Spleen (tissue), 13 donors: ENCODE measurements at places on chromosomes 6 and 20.
A peak's percentile ranks its signal among the peaks of the same experiment; 100 is the strongest.

DNA sequence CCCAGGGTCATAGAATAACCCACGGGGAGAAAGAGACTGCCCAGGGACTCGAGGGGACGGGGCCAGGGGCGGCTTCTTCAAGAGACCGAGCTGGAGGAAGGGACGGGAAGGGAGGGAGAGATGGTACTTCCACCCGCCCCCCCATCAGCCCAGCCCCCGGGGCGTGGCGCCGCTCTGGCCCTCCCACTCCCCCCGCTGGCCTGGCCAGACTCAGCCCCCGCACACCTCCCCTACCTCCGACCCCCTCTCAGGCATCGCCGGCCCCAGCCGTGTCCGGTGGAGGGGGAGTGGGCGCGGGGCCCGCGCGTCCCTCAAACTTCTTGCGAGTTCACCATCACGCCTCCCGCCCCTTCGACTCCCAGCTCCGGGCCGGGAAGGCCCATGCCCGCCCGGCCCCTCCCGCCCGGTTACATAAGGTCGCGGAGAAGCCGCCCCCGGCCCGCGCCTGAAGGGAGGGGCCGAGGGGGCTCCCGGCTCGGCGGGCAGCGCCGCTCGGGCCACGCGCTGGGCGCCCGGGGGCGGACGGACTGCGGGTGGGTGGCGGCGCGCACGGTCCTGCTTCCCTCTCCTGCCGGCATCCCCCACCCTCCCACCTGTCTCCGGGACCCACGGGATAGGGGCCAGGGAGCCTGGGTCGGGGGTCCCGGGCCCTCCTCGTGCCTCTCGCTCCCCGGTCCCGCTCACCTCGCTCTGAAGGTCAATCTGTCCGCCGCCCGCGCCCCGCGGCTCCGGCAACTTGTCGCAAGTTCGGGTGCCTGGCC, 562 bp downstream of the TFEB start:
- peak; percentile 97 for DNase-seq

DNA sequence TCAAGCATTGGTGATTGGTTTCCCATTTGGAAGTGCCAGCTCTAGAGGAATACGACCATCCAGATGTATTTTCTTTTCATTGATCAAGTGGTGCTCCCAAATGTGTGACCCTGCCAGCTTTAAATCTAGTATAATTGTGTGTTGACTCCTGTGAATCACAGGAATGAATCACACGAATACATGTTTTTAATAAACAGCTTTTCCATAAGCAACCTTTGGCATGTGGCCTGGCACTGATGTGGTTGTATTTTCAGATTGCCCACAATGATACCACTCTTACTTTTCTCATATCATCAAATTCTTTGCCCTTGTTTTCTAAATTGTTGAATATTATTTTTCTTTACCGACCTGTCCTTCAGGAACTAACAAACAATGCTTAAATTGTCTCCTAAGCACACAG, 367 bp downstream of the GSTA3 start:
- no peak for DNase-seq

DNA sequence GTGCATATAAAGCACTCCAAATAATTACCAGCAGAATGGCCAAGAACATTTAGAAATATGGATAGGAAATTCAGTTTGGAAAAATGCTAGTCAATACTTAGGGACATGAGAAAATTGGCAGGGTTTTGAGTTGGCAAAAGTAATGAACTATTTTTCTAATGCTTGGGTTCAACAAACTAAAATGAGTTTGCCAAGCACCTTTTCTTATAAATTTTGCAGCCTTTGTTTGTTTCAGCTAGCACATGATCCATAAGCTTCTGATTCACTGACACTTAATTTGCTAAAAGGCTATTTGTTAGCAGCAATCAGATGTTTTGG, 324.8 kb downstream of the QKI start:
- no peak for DNase-seq

GRCh38 chr6:72084992-72085569, 198.7 kb downstream of the RIMS1 start:
- DNase-seq = no peak

DNA sequence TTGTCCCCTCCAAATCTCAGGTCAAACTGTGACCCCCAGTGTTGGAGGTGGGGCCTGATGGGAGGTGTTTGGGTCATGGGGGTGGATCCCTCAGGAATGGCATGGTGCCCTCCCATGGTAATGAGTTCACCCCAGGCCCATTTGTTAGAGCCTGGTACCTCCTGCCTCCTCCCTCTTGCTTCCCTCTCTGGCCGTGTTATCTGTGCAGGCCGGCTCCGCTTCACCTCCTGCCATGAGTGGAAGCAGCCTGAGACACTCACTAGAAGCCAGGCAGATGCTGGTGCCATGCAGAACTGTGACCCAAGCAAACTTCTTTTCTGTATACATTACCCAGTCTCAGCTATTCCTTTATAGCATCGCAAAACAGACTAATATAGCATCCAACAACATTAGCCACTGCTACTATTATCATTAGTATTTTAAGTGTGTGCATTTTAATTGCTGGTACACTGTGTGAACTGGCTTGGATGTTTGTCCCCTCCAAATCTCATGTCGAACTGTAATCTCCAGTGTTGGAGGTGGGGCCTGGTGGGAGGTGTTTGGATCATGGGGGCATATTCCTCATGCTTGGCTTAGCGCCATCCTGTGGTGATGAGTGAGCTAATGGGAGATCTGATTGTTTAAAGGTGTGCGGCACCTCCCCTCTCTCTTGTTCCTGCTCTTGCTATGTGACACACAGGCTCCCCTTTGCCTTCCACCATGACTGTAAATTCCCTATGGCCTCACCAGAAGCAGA, 12.2 kb upstream of the OSER1 start:
- DNase-seq = no peak

DNA sequence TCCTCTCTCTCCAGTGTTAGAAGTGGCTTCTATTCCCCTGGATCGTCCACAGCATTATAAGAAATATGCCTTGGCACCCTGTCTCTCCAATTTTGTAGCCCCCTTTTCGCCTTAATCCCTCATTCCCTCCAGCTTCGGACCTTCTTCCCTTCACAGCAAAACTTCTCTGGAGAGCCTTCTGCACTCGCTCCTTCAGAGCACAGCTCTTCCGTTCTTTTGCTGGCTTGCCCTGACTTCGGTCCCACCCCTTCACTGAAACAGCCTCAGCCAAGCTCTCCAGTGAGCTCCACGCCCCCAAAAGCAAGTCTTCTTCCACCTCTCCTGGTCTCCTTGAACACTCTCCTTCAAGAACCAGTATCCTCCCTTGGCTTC, 134.7 kb upstream of the RNF24 start:
- DNase-seq = peak; percentile 24

DNA sequence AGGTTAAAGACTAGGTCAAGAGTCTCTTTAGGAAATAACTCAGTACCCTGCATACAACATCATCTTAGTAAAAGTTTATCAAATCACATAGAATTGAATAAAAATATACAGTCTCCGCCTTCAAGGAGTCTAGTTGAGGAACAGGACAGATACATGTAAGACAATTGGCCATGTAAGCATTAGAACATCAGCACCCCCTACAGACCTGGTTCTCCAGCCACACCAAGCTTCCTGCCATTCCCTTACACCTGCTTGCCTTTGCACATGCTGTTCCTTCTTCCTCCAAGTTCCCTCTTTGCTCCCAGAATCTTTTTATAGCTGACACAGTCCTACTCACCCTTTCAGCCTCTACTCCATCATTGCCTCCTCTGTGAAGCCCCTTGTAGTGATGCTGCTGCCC, 187.8 kb upstream of the LRFN2 start:
- no peak for DNase-seq
